Left lung (tissue), 14 donors: ENCODE measurements at places on chromosomes 4 and X. TPM values are rescaled to one million over a fixed set of nuclear protein-coding genes. Genes with fewer than 3 reads are reported as not detected.

Gene RNF175
- not detected for total RNA-seq

Gene BTK
- total RNA-seq, result 26.6 TPM

Gene PHKA1
- total RNA-seq, result 4.8 TPM

Gene MAMLD1
- 4.0 TPM for total RNA-seq

- no peak for DNase-seq
These were observed 69.9 kb upstream of the CAMK2D start for GRCh38 chr4:113831457-113831856.

GRCh38 chr4:99483636-99484035 is 27.2 kb upstream of the C4orf17 start:
- no peak for DNase-seq

- no peak for DNase-seq
These were observed 221.0 kb upstream of the GPRIN3 start for GRCh38 chr4:89528526-89529133.

GRCh38 chr4:48909697-48910096 is 3.1 kb upstream of the OCIAD2 start:
- no peak for DNase-seq

GRCh38 chrX:77404419-77404818 is 42.8 kb upstream of the FGF16 start:
- no peak for DNase-seq

DNA sequence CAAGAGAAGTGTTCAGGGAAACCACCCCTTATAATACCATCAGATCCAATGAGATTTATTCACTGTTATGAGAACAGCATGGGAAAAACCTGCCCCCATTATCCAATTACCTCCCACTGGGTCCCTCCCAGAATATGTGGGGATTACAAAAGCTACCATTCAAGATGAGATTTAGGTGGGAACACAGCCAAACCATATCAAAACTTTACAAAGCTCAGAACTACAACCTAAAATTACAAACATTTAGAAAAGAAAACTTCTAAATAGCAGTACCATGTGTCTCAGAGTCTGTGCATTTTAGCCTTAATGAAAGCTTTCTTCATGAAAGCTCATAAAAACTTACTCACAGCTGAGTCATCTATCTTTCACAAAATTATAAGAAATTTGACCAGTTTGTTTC is 1442.8 kb upstream of the PCDH7 start:
- DNase-seq, result no peak
